Upper lobe of left lung (tissue), 6 donors: ENCODE measurements at places on chromosomes 11 and 22.

GRCh38 chr11:118884875-118885274 is 1.2 kb downstream of the CXCR5 start:
- DNase-seq, result no peak

DNA sequence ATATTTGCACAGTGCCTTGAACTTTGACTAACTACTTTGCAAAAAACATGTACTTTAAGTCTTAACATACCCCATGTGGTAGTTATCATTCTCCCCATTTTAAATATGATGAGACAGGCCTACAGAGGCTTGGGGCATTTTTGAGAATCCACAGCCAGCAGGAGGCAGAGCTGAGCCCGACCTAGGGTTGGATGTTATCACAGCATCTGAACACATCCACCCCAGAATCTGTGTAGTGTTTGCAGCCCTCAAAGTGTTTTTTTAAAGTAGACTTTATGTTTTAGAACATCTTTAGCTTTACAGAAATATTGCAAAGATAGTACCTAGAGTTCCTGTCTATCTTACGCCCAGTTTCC is 17.6 kb downstream of the OTOG start:
- DNase-seq, result no peak

GRCh38 chr11:8586184-8586583 is 7.8 kb downstream of the STK33 start:
- DNase-seq, result no peak

- no peak for DNase-seq
Observed at GRCh38 chr11:2697866-2698265, 1.9 kb downstream of the KCNQ1OT1 start.

- DNase-seq, result no peak
Observed at GRCh38 chr11:117670924-117671323, 126.1 kb downstream of the DSCAML1 start.

GRCh38 chr22:19686946-19687345 is 27.4 kb upstream of the SEPTIN5 start:
- DNase-seq, result no peak

- DNase-seq, result no peak
Observed at GRCh38 chr11:96123301-96123700, 199.4 kb upstream of the MTMR2 start.

GRCh38 chr22:36743591-36744412 is 32.1 kb downstream of the IFT27 start:
- DNase-seq, result peak; percentile 16

GRCh38 chr11:110053848-110054414 is 39.3 kb upstream of the ZC3H12C start:
- no peak for DNase-seq

DNA sequence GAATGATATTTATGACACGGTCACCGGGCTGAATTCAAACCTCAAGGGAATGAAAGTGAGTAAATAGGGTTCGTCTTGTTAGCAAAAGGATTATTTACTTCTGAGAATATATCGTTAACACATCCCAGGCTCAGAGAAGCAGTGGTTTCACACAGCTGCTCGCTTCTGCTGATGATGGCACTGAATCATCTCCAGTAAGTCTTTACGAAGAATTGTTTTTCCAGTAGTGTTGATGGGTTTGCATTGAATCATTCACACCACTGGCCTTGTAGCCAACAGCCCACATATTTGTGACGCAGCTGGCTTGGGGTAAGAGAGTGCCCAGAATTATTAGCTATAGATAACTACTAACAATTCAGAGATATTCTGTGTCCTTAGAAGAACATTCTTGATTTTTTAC is 236.3 kb downstream of the CADM1 start:
- no peak for DNase-seq

- DNase-seq, result no peak
Observed at GRCh38 chr11:13465909-13466371, 2.9 kb upstream of the BTBD10 start.

- no peak for DNase-seq
Observed at GRCh38 chr11:132803436-132803835, 728.9 kb downstream of the OPCML start.

- no peak for DNase-seq
Observed at GRCh38 chr11:19592842-19593241, 119.8 kb upstream of the NAV2 start.

DNA sequence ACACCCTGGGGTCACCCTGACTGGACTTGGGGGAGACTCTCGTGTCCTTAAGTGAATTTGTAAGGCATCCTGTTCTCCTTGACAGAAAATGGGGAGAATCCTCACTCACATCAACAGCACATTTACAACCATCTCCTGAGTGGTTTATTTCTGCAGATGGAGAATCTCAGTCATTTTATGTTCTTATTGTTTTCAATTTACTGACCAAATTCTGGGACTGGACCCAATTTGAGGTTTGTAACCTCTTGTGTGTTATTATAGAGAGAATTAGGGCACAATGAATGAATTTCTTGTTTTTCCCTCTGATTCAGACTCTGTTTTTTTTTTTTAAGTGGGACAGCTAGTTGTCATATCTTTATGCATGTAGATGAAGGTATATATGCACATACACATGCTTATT is 104.9 kb downstream of the ADAMTS15 start:
- no peak for DNase-seq

- DNase-seq, result no peak
Observed at GRCh38 chr11:71206186-71206585, 46.2 kb downstream of the SHANK2 start.

- no peak for DNase-seq
Observed at GRCh38 chr22:23000657-23001347, 69.5 kb upstream of the GNAZ start.

DNA sequence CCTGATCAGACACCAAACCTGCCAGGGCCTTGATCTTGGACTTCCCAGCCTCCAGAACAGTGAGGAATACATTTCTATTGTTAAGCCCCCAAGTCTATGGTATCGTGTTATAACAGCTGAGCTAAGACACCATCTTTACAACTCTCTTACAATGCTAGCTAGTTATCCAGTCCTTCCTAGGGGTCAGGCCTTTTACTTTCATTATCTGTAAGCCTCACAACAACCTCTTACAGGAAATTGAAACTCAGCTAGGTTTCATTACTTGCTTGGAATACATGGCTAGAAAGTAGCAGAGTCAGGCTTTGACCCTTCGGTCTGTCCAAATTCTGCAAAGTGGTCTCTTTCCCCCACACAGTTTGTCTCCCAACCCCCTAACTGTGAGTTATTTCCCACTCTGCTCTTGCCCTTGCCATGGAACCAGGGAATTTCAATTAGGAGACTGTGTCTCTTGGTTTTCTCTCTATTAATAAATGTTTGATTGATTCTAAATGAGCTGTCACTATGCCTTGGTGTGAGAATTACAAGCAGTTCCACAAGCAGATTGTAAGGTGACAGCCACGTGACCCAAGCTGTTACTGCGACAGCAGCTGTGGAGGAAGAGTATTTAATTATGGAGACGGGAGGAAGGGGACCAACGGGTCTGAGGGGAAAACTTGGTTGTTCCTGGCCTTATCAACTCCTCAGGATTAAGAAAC is 38.4 kb upstream of the CLMP start:
- DNase-seq, result no peak

DNA sequence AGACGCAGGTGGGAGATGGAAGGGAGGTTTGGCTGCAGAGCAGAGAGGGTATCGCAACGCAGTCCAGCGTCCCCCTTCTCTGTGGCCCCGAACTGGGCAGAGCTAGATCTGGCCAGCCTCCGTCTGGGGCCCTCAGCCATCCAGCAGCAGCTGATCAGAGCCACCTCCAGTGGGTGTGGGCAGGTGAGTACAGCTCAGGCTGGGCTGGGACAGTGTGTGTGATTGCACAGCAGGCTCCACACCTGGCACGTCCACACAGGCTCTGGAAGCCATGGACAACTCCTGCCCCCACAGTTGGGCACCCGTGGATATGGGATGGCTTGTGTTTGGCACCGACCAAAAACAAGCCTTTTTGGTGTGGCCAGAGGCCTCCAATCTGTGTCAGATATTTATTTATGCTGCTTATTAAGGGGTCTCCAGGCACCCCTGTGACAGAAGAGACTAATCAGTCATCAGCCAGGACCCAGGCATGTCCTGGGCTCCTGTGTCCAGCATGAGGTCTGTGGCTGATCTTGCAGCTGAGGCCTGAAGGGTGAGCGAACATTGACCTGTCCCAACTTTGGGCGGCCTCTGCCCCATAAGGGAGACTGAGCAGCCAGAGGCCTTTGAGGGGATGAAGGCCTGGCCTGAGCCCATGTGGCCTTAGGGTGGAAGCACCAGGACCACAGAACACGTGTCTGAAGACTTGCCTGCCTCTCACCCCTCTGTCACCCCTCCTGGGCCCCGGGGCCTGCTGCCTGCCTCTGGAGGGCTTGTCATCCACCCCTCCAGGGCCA is 18.6 kb downstream of the POLR3H start:
- DNase-seq, result peak; percentile 48

DNA sequence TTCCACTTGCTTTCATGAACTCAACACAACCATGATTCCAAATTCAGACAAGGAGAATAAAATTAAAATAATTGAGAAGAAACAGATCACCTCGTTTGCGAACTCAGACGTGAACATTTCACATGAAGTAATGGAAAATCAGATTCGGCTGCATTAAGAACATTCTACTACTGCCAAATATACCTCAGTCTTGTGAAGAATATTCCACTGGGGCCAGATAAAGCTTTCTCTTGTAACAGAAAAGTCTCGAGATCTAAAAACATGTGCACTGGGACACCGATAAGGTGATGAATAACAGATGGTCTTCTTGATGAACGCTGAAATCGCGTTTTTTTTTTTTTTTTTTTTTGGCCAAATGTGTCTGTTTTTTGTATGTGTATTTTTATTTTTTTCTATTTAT is 761.1 kb downstream of the BRD1 start:
- no peak for DNase-seq

- DNase-seq, result no peak
Observed at GRCh38 chr11:100525635-100526034, 161.5 kb upstream of the ARHGAP42 start.

DNA sequence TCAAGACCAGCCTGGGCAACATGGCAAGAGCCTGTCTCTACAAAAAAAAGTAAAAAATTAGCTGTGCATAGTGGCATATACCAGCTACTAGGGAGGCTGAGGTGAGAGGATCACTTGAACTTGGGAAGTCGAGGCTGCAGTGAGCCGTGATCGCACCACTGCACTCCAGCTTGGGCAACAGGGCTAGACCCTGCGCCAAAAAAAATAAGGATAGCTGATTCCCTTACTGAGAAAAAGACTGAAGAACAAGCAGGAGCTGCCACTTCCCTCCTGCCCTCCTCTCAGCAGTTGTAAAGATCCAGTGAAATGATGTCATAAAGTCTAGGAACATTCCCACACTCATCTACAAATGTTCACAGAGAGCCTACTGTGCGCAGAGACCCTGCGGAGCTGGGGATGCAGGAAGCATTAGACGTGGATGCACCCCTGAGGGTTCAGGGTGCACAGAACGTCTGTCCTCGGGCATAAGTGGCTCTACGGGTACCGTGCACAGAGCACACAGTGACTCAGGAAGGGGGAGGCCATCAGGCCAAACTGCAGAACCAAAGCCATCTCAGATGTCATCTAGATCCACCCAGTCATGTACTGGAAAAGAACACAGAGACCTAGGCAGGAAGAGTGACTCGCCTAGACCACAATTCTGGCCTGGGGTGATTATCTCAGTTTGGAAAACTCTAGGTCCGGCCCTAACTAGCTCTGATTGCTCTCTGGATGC is 11.7 kb downstream of the SEC14L2 start:
- no peak for DNase-seq

DNA sequence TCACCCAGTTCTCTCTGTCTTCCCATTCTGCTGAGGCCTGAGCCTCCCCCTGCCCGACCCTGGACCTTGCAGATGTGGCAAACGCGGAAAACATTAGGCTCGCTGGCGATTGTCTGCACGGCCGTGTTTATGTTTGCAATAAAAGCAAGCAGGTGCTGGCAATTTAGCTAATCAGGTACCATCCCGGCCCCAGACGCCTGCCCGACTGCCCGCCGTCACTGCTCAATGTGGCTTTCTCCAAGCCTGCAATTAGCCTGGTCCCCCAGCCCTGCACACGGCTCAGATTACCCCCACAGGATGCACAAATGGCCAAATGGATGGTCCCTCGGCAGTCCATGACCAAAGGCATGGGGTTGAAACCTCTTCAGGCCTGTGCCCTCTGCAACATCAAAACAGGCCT is 259.7 kb downstream of the MN1 start:
- DNase-seq, result no peak

GRCh38 chr22:47990481-47990880 is 1228.0 kb downstream of the TBC1D22A start:
- DNase-seq, result no peak

- DNase-seq, result no peak
Observed at GRCh38 chr11:36617543-36618362, 19.7 kb upstream of the RAG2 start.

DNA sequence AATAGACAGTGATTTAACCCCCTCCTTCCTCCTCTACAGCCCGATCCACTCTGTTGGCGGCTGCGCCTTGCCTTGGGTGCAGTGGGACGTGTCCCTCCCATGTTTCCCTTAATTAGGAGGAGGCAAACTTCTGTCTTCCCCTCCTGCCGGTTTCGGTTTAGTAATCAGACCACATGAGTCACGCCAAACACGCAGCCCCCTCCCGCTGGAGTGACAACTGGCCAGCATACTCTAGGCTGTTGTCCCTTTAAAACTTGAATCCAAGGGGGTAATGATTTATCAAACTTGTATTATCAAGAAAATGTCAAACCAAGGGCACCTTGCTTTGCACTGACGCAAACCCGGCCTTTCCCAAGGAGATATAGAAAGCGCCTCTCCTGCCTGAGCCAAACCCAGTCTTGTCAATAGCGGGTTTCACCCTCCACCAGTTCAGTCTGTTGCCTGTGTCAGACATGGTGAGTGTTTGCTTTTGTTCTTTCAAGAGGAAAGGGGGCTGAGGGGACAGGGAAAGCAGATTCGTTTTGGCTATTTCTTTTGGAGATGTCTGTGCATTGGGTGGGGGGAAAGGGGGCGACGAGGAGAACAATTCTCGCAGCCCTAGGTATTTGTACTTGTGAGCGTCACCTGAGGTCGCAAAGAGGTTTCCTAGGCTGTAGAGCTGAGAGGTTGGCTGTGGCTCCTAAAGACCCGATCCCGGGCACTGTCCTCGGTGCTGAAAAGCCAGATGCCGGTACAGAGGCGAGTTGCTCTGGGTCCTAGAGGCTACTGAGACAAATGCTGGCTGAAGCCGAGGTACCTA is at the start of gene SLC6A5:
TSS of gene SLC6A5 (plus strand) at position 388 of the 799 bp plus-strand sequence. CDS start at position 453, 65 bp downstream.
- DNase-seq, result no peak

- DNase-seq, result no peak
Observed at GRCh38 chr11:106386519-106386918, 309.1 kb downstream of the AASDHPPT start.

DNA sequence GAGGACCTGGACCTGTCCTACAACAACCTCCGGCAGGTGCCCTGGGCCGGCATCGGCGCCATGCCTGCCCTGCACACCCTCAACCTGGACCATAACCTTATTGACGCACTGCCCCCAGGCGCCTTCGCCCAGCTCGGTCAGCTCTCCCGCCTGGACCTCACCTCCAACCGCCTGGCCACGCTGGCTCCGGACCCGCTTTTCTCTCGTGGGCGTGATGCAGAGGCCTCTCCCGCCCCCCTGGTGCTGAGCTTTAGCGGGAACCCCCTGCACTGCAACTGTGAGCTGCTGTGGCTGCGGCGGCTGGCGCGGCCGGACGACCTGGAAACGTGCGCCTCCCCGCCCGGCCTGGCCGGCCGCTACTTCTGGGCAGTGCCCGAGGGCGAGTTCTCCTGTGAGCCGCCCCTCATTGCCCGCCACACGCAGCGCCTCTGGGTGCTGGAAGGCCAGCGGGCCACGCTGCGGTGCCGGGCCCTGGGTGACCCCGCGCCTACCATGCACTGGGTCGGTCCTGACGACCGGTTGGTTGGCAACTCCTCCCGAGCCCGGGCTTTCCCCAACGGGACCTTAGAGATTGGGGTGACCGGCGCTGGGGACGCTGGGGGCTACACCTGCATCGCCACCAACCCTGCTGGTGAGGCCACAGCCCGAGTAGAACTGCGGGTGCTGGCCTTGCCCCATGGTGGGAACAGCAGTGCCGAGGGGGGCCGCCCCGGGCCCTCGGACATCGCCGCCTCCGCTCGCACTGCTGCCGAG is 1.5 kb downstream of the LRFN4 start:
- no peak for DNase-seq
